ENCODE measurements at places on chromosomes 12 and 14.

DNA sequence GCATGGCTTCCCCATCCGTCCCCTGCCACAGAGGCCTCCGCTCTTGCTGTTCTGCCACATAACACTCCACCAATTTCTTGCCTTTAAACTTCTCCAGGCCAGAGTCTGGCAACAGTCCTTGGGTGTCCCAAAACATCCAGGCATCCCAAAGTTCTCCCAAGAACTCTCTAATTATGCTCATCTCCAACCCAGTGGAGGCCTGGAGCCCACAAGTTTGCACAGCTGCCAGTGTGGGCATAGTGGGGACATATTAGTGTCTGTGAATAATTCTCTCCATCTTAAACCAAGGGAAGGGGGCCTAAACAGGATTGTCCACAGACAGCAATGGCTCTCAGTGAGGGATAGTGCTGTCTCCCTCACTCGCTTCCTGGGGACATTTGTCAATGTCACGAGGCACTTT lies 124.8 kb downstream of the NUAK1 start:
- DNase-seq: no peak

- DNase-seq: no peak
Observed at GRCh38 chr12:1845886-1846285, 25.5 kb downstream of the LRTM2 start.

DNA sequence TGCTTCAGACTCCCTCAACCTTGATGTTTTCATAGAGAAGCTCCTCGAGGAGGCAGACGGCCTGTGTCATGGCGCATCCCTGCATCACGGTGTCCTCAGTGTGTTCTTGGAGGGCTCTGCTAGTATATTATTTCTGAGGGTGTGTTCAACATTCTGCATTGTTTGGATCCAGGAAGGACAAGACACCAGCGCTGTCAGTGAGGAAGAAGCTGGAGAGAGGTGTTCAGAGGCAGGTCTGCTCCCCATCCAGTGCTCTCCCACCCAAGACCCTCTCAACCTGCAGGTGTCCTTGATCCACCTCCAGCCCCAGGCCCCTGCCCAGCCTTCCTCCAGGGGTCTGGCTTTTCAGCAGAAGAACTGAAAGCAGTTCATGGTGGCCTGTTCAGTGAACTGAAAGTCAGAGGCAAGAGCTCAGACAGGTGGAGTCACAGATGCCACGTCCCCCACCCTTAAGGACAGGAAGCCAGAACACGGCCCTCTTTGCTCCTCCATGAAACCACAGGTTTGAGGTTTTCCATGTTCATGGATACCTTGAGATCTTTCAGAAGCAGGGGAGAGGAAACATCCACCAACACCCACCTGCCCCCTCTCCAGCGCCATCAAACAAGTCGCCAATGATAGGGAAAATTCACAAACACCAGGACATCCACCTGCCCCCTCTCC lies 37.4 kb downstream of the DIO3 start:
- no peak for DNase-seq

DNA sequence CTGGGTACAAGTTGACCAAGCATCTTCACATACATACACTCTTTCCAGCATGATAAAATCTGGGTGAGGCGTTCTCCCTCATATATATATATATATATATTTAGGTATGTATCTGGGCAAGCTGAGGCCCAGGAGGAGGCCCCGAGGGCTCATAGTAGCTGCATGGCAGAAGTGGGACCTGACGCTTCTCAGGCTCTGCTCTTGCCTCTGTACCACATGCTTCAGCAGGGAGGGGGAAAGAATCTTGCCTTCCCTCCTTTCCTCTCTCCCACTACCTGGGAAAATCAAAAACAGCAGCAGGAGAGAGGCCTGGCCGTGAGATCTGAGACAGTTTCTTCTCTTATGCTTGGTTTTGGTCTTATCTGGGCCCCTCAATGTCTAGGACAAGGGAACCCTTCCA lies 9.2 kb downstream of the PPP1R1A start:
- no peak for DNase-seq

- DNase-seq: no peak
Observed at GRCh38 chr12:116026768-116027550, 250.5 kb downstream of the MED13L start.

- DNase-seq: no peak
Observed at GRCh38 chr14:80049055-80049454, 162.2 kb downstream of the DIO2 start.

GRCh38 chr12:118946256-118946655 lies 35.1 kb upstream of the SRRM4 start:
- DNase-seq: no peak

DNA sequence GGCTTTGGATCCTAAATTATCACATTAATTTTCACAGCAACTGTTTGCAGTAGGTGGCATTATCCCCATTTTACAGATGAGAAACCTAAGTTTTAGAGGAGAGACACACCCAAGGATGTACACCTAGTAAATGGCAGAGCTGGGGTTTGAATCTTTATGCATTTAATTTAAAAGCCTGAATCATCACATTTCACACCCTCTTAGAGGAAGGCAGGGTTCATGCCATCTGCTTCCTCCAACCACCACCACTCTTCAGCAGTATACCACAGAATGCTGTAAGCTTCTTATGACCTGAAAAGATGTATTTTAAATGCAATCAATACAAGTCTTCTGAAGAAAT lies 90.3 kb downstream of the CRADD start:
- DNase-seq: no peak

GRCh38 chr14:76324133-76324532 lies 51.8 kb upstream of the ESRRB start:
- DNase-seq: no peak

- no peak for DNase-seq
Observed at GRCh38 chr12:77608271-77608824, 222.3 kb upstream of the NAV3 start.

- no peak for DNase-seq
Observed at GRCh38 chr12:122937622-122938091, 28.6 kb downstream of the ABCB9 start.

DNA sequence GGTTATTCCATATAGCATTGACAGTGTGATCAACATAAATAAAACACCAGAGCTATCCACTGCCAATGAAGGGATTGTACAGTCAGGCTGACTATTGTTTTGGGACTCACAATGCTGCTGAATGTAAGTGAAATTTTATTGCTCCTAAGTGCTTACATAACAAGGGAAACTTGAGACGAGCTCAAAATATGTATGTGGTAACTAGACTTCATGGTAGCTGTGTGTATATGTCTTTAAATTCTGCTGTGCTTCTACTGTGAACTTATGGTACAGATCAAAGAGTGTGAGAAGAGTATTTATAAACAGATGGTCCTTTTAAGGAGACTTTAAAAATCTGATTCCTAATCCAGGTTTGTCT lies 6.9 kb downstream of the FLRT2 start:
- DNase-seq: no peak

GRCh38 chr14:96031691-96032090 lies 7.5 kb upstream of the C14orf132 start:
- DNase-seq: no peak

- DNase-seq: no peak
Observed at GRCh38 chr12:82279536-82280058, 78.6 kb downstream of the CCDC59 start.

DNA sequence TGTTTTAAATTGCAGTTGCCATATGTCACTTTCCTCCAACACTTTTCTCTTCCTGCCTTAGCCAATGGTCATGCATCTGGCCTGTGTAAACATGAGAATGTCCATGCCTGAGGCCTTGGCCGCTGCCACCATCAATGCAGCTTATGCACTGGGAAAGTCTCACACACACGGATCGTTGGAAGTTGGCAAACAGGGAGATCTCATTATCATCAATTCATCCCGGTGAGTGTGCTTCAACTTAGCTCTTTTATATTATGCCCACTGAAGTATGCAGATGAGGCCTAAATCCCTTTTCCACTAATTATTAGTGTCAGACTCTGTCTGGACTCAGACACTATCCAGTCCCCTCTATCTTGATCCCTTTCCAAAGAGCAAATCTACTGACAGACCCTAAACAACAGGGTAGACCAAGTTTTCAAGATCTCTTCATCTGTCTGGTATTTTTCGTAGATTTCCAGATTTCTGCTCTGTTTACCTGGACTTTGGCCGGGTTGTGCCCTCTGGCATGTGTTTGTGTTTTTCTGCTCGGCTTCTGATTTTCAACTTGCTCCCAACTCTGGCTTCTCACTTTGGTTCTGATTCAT lies 23.2 kb downstream of the AMDHD1 start:
- no peak for DNase-seq

DNA sequence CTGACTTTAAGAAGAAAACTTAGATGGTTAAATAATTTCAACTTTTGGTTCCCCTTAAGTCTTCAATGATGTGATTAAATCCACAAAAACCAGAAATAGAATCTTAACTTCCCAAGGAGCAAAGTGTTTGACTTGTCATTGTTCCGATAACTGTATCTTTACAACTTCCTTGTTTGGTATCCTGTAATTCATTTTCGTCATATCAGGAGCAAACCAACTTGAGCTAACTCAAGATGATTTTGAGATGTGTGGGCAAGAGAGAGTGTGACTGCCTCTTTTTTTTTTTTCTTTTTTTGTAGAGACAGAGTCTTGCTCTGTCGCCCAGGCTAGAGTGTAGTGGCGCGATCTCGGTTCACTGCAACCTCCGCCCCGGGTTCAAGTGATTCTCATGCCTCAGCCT lies 25.3 kb downstream of the DRAM1 start:
- no peak for DNase-seq

DNA sequence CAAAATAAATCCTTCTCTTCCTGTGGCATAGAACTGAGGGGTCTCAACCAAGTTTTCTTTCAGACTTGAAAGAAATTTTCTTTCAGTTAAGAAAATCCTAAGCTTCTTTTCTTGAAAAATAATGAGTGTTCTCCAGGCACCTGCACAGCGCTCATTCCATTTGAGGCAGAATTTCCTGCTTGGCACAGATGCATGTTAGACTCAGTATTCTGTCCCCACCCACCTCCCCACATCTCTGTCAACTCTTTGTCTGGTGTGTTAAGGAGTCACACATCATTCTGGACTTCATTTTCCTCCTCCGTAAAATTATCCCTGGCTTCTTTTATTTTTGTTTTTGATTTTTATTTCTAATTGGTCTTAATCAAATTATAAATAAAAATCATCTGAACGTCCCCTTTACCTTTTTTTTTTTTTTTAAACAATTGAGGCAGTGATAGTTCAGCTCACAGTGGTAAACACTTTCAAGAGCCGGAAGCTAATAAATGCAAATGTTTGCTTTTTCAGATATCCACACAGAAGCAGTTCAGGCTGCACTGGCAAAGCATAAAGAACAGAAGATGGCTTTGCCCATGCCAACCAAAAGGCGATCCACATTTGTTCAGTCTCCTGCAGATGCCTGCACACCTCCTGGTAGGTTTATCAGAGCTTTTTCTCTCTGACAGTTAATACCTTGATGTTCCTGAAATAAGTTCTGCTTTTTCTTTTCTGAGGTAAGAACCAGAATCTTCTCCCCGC lies 104.0 kb upstream of the ATF1 start:
- DNase-seq: no peak

- DNase-seq: no peak
Observed at GRCh38 chr14:72975770-72976169, 49.5 kb downstream of the DCAF4 start.

- DNase-seq: no peak
Observed at GRCh38 chr12:89475203-89475990, 49.2 kb downstream of the GALNT4 start.

DNA sequence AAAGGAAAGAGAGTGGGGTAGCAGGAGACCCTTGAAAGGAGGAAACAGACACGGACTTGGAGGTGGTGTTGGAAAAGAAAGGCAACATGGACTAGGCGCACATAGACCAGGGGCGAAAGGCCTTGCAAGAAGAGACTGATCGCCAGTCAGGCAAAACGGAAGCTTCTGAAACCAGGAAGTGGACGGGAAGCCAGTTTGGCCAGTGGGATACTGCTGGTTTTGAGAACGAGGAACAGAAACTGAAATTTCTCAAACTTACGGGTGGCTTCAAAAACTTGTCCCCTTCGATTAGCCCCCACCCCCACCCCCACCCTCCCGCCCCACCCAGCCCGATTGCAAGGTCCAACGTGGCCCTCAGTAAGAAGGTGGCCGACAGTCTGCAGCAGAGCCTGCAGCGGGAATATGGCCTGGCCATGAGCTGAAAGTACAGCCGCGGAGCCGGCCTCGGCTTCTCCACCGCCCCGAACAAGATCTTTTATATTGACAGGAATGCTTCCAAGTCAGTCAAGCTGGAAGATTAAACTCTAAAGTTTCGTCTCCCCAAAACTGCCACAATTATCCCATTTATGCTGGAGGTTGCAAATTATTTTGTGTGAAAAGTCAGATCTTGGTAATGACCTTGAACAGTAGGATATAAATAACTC lies 364.7 kb downstream of the BCAT1 start:
- no peak for DNase-seq

DNA sequence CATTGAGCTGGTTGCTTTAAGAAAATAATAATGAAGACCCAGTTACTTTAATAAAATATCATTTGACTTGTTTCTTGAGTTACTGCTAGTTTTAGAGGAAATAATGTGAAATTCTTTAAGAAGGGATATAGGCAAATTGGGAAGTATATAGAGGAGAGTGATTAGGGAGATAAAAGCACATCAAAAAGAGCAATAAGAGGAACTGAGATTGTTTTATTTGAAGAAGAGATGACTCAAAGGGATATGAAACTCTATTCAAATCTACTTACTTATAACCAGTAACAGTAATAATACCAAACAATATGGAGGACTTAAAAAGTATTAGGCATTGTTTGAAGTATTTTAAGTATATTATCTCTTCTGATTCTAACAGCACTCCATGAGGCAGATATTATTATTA lies 37.1 kb downstream of the LRRK2 start:
- no peak for DNase-seq

- DNase-seq: no peak
Observed at GRCh38 chr12:59040043-59040442, 119.7 kb upstream of the LRIG3 start.

DNA sequence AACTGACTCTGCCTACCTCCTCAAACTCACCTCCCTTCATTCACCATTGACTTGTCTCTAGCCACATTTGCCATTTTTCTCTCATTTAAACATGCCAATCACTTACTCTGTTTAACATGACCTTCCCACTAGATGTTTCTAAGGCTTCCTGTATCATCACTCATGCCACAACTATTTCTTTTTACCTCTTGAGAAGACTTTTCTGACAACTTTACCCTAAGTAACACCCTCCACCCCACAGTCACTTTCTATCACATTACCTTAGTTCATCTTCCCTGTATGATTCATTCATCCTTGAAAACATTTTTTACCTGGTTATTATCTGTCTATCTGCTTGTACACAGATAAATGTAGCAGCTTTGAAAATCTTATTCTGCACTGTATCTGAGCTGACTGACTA lies 19.4 kb downstream of the PLCZ1 start:
- DNase-seq: no peak

- DNase-seq: no peak
Observed at GRCh38 chr14:43418324-43418723, 1088.8 kb downstream of the FSCB start.
